ENCODE measurements at places on chromosomes 6 and 20.

DNA sequence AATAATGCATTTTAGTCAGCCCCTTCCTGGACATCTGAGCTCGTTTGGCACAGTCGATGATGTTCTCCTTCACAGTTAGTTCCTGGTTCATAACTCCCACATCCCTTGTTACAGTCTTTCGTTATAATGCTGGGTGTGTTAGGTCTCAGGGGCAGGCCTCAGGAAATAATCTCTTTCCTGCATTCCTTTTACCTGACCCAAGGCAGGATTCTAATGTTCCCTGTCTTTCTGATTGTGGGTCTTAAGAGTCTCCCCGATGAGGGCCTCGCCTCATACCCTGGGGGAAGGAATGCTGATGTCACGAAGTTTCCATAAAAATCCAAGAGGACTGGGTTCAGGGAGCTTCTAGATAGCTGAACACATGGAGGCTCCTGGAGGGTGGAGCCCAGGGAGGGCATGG is 104.0 kb upstream of the CARMIL1 start:
- no peak for DNase-seq

- DNase-seq, result no peak
Observed at GRCh38 chr6:21967056-21967974, 329.5 kb downstream of the PRL start.

DNA sequence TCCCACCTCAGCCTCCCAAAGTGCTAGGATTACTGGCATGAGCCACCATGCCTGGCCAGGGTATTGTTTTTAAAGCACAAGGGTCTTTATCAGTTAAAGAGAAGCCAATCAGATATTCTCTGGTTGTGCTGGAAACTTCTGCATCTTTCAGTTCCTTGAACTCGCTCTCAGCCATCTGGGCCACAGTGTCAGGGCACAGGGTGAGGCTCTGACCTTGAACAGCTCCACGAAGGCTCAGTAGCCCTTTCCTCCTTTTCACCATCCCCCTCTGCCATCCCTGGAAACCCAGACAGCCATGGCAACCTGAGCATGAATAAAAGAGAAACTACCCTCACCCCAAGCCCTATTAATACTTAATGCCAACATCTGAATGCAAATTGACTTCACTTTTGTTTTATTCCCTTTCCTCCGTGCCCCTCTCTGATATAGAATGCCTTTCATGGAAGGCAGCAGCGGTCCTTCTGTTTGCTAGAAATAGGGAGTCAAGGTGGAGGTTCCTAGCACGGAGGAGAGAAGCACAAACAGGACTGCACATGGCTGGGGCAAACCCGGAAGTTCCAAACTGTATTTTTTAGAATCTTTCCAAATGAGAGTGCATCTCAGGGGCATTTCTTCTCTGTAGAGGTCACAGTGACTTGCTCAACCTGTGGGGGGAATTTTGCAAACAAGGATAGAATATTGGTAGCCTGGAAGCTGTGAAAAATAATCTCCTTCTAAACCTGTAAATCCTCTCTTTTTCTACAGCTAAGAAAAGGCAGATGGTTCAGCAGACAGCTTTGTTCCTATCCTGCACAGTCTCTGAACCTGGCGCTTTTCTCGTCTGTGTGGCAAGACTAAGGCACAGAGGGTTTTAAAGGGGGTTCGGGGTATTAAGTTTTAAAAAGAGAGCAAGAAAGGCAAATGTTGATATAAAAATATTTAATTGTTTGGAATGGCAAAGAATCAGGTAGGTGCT is 176.4 kb upstream of the RREB1 start:
- DNase-seq, result no peak

DNA sequence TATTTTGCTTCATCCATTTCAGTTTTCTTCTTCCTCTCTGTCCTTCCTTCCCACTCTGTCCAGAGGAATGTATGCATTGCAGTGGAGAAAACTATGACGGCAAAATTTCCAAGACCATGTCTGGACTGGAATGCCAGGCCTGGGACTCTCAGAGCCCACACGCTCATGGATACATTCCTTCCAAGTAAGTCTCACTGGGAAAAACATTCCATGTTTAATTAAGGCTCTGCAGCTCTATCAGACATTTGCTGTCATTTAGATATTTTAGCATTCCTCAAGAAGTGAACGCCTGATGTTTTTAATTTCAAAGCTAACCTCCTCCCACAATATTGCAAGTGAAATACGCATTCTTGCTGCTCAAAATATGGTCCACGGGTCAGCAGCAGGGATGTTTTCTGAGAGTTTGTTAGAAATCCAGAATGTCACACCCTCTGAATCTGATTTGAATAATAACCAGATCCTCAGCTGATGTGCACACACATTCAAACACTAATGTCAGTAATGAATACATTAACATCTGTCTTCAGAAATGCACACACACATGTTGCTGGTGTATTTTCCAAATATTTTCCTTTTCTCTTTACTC is 12.8 kb downstream of the PLG start:
- DNase-seq, result no peak

- DNase-seq, result no peak
Observed at GRCh38 chr20:31824554-31825313, 5.6 kb downstream of the MYLK2 start.

DNA sequence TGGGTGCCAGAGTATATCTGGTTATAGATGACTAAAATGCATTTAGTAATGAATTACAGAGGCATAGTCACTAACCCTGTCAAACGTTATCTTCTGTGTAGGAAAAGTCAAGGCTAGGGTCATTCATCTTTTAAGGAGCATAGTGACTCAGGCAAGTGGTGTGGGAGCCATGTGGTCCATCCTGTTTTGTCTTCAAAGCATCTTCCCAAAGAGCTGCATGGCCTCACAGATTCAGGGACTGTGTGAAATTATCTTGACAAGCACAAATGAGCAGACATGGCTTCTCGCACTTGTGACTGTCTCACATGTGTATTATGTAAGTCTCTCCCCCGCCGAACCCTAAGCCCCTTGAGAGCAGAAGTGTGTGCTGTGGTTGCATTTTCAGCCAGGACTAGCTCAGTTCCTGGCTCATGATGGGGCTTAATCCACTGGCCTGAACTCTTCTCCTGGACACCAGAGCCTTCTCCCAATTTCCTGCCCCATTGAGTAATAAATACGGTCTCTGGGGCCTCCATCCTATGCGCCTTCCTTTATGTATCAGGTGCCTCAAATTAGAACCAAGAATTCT is 769.1 kb downstream of the QKI start:
- DNase-seq, result no peak

DNA sequence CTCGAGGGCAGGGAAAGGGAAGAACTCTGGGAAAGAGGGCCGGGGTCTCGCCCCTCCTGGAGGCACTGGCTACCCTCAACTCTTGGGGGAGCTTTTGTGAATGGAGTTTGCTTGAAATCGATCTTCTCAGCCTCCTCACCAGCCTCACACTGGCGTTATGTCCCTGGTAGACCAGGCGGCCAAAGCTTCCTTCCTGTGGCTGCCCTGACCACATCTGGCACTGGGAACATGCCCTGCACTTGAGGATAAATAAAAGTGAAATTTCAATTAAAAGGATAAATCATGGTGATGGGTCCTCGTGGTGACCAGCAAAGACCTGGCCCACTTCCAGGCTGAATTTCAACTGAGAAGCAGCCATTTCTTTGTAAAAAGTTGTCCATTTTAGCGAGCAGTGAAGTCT is 234.7 kb downstream of the TAF4 start:
- no peak for DNase-seq
